ENCODE measurements at places on chromosomes 7 and 10.

- no peak for DNase-seq
Measured at GRCh38 chr7:20858951-20859350, 72.3 kb upstream of the SP8 start.

DNA sequence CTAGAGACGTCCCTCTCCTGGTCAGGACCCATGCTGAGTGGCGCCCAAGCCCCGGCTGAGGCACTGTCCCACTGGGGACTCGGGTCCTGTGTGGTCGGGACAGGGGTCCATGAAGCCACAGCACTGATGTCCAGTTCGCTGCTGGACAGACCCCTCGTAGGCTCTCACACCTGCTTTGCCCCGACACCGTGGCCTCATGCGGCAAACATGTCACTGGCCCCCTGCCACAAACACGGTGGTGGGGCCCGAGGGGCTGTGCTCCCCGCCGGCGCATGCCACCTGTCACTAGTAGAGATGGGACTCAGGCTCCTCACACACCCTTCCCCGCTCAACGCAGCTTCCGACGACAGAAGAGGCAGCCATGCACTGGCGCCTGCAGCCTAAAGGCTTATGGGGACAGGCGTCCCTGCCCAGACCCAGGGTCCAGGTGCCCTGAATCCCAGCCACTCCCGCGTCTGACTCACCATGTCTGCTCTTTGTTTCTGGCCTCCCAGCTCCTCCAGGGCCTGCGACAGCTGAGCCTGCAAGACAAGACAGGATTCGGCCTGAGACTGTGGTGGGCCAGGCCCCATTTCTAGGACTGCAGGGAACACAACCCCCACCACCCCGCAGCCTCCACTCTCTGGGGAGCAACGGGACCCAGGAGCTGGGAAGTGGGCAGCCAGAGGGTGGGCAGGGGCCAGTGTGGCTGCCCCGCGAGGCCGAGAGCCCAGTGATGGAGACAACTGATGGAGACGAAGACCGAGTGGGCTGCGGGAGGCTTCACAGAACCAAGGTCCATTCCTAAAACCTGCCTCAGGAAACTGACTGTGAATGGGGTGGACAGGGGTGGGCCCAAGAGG lies 230.9 kb downstream of the MAD1L1 start:
- no peak for DNase-seq

GRCh38 chr7:93148727-93149126 lies 542 bp upstream of the SAMD9L start:
- no peak for DNase-seq

GRCh38 chr7:111958431-111958830 lies 247.8 kb downstream of the DOCK4 start:
- DNase-seq: no peak

DNA sequence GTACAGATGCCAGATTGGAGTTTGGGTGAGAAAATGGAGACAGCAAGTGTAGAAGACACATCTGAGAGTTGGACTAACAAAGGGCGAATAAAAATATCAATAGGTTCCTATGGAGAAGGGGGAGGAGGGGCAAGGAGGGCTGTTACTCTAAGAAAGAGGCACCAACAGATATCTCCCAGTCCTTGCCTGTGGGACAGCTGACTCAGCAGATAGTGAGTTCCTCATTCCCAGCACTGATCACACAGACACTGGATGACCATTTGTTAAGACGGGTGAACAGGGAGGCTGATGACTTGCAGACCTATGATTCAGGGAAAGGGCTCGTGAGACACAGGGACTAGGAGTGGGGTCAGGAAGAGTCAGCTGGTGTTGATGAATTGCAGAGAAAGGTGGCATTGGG lies 5.7 kb upstream of the PRR15 start:
- no peak for DNase-seq

GRCh38 chr7:106243893-106244292 lies 40.9 kb downstream of the NAMPT start:
- no peak for DNase-seq

GRCh38 chr7:55207436-55208125 lies 157.6 kb upstream of the LANCL2 start:
- no peak for DNase-seq

Data from NCI-H1417 treated with DMSO at 0.1 percent for 48 hours (cell line).